Activated CD4-positive, alpha-beta T cell treated with anti-CD3 and anti-CD28 coated beads, Interleukin-2, Interleukin-4, amounts not matched to agents 100 ng/mL and 50 ng/mL, durations not matched to agents 16 hours and 8 hours (primary cell): ENCODE measurements at places on chromosomes 7 and 10.

DNA sequence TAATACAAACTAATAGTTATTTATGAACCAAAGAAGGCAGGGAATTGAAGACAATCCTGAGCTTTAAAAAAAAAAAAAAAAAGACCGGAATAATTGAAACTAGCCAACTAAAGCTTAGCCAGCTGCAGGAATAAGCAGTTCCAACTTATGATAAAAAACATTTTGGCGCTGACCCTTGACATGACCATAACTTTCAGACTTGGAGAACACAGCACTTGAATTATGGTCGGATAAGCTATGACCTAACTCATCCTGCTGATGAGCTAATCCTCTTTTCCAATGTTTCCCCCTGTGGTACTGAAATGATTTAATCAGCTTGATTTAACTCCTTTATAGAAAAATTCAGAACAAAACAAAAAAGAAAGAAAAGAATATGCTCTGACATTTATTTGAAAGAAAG lies 181.8 kb downstream of the DGKB start:
- no peak for DNase-seq

- no peak for DNase-seq
These were observed 27.2 kb upstream of the NUB1 start for GRCh38 chr7:151314401-151314800.

DNA sequence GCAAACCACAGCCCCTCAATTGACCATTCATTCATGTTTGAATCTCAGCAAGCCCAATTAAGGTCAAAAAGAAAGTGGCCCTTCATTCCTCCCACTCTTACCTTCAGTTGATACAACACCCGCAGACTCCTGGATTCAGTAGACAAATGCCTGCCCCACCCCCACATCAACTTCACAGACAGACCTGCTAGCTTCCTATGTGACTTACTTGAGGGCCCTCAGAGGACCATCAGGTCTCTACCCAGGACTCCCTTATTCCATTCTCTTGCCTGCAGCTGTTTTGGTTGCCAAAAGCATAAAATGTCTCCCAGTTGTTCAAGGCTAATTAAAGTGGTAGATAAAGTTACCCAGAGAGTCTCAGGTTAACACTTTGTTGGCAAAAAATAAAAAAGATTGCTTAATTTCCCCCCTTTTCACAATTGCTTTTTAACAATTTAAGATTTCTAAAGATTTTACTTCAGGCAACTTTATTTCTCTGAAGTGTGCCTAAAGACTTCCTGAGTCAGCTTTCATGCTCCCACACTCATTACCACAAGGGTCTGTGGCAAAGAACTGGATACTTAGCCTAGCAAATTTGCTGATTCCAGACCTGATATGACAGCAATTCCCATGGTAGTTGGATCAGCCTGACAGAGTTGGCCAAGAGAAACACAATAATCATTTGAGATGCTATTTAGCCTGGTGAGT lies 3.3 kb upstream of the MTERF1 start:
- DNase-seq: no peak

GRCh38 chr10:129790715-129791446 lies 173.2 kb downstream of the EBF3 start:
- DNase-seq: no peak

- no peak for DNase-seq
These were observed 89.8 kb upstream of the PRPS1L1 start for GRCh38 chr7:18117482-18117881.

GRCh38 chr7:150337179-150337578 lies 4.2 kb downstream of the RARRES2 start:
- DNase-seq: no peak

GRCh38 chr7:18515067-18515466 lies 19.5 kb downstream of the HDAC9 start:
- DNase-seq: no peak

GRCh38 chr7:74455291-74455804 lies 1.6 kb downstream of the GTF2IRD1 start:
- no peak for DNase-seq

DNA sequence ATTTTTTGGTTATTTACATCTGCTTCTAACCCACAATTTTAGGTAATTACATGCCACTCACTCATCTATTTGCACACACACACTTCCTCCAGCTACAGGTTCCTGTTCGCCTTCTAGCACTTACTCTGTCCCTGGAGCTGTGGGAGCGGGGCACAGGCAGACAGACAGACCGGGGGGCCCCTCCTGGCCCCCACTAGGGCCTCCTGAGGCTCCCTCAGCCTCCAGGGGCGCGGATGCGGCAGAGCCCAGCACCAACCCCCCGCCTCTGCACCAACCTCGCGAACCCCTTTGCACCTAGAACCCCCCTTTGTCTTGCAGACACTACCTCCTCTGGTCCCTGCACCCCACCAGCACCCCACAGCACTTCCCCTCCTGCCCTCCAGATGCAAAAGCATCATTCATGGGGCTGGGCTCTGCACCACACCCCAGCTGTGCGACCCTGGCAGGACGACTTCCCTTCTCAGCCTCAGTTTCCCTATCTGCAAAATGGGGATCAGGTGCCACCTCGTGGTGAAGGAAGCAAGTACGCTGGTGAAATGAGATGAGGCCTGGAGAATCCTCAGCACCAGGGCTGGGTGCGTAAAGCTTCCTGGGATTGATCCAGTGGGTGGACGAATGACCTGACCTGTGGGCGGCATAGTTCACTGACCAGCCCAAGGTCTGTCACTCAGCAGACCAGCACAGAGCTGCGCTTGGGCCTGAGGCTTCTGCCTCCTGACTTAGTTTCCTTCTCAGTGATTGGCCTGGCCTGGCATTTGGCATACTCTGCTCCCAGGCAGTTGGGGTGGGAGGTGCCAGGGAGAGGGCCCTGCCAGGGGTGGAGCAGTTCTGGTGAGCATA lies 37.9 kb downstream of the ELFN1 start:
- no peak for DNase-seq

DNA sequence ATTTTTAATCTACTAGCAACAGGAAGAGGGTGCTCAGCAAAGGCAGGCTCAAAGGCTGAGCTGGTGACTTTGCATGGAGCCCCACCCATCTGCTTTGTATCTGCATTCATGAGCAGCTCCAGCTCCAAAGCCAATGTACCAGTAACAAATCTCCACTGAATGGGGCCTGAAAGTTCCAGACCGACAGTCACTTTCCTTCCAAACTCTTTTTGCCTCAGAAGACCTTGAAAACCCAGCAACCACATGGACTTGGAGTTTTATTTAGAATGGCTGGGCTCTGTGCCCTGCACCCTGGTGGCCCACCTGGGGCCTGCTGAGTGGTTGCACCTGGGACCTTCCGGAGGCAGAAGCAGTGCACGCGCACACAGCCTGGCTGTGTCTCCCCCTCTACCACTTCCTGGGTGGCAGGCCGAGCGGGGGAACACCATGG lies 195.0 kb upstream of the PLXNA4 start:
- DNase-seq: no peak

DNA sequence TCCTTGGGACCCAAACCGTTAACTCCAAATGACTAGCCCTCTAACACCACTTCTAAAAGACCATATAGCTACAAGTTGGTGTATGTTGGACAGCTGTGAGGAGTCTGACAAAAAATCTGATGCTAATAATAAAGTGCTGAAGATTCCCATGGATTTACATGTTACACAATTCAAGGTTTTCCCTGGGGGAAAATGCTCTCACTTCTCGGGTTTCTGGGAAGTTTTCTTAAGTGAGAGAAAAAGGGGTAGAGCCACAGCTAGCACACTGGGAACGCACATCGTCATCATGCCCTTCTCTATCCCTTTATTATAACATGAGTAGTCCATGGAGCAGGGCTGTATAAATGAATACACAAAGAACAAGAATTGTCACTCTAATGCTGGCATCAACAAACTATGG lies 162.1 kb downstream of the CHCHD3 start:
- no peak for DNase-seq

DNA sequence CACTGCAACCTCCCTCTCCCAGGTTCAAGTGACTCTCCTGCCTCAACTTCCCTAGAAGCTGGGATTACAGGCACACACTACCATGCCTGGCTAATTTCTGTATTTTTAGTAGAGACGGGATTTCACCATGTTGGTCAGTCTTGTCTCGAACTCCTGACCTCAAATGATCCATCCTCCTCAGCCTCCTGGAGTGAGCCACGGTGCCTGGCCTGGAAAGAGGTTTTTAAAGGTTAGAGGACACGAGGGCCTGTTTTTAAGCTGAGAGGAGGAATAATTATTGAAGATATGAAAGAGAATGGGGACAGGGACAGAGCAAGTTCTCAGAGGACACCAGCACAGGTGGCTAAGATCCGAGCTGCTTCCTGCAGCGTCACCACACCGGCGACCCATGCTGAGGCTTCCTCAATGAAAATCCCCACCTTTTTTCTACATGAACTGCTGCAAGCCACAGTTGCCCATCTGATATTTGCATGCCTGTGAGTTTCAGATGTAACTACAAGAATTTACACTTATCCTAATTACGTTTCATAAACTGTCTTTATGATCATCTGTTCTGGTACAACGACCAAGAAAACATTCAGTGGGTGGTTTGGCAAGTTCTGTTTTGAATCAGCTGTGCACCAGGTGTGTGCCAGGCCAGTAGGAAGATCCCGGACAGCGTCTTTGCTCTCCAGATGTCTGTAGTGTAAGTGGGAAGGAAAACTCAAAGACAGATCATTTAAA lies 76.0 kb downstream of the HIP1 start:
- no peak for DNase-seq

DNA sequence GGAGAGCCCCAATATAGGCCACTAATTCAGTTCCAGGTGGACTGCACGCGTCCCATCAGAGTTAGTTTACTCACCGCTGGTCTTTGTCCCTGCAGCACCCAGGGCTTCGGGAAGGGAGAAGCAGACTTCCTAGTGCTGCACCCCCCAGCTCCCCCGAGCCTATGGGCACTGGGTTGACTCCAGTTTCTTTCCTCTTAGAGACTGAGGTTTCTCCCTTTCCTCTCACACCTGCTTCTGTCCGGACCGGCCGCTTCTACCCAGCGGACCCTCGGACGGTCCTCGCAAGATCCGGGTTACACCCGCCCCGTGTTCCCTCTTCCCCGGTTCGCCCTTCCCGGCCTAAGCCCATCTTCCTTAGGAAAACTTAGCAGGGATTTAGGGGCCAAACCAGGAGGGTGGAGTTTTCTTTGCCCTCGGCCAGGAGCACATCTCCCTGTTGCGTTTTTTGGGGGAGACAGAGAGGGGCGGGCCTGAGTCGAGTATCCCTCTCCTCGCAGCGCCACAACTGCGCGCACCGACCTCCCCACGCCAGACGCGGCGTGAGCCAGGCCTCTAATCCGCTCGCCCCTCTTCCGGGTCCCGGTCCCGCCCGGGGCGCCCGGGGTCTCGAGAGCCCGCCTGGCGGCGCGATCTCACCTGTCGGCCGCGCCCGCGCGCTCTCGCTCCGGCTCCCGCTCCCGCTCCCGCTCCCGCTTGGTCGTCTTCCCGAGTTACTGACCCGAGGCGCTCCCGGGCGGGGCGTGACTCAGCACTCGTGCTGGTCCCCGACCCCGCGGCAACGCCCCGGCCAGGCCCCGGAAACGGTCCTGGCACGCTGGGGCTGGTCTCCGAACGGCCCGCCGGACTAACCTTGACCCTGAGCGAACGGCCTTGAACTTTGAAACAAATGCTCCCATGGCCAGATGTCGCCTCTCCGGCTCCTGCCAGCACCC lies at the start of gene AIFM2:
AIFM2 (minus strand) TSS at position 728 of the 932 bp plus-strand sequence. CDS start 8,741 bp downstream, outside the sequence.
- DNase-seq: peak; percentile 40

DNA sequence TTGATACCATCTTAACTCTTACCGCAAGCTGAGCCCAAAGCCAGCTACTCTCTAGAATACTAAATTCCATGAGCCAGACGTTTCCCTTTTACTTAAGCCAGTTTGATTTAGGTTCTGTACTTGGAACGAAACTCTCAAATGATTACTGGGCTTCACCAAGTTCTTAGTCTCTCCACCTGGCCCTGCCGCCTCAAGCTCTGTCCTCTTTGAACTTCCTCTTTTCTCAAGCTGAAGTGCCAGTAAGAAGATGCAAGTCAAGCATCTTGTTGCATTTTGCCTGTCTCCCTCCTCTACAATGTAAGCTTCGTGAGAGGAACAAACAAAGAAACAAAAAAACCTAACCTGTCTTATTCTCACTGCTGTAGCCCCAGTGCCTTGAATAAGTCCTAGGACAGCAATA lies 358.2 kb upstream of the NPVF start:
- DNase-seq: no peak

DNA sequence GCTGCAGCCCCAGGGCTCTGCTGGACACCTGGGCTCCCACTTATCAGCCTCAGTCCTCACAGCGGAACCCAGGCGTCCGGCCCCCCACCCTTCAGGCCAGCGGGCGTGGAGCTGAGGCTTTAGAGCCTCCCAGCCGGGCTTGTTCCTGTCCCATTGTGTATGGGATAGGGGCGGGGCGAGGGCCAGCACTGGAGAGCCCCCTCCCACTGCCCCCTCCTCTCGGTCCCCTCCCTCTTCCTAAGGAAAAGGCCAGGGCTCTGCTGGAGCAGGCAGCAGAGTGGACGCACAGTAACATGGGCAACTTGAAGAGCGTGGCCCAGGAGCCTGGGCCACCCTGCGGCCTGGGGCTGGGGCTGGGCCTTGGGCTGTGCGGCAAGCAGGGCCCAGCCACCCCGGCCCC lies 2.7 kb downstream of the NOS3 start:
- DNase-seq: no peak

GRCh38 chr7:156230576-156230975 lies 410.0 kb upstream of the RNF32 start:
- no peak for DNase-seq

- DNase-seq: no peak
These were observed 64.4 kb downstream of the NPTX2 start for GRCh38 chr7:98681511-98681910.

DNA sequence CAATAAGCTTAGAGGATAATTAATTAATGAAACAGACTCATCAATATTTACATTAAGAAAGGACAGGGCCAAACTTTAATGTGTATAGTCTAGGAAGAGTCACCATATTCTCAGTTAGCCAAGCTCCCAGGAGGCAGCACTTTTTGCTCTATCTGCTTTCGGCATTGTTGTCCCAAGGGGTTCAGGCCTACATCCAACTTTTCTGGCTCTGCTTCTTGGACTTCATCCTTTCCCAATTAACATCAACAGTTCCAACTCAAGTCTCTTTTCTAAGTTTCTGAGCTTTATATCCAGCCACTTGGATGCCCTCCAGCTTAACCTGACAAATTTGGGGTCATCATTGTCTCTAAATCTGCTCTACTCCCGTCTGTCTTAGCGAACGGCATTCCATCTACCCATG lies 42.8 kb downstream of the GLI3 start:
- no peak for DNase-seq

- DNase-seq: no peak
These were observed 7.6 kb downstream of the LRIT2 start for GRCh38 chr10:84217746-84218145.

- DNase-seq: no peak
These were observed 7.1 kb upstream of the MUC3A start for GRCh38 chr7:100942045-100942774.

DNA sequence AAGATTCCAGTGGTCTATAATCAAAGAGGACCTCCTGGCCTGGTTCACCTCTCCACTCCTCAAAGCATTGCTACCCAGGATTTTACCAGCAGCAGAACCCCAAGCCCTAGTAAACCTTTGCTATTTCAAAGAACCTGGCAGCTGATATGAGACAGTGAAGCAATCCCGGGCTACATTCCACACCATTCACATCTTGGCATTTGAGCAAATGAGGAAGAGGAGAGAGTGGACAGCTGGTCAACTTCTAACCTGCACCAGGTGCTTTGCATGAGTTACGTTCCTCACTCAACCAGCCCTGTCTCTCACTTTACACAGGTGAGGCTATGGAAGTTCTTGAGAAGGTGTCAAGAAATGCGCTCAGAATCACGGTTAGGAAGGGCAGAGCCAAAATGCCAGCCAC lies 1.1 kb downstream of the CCDC3 start:
- no peak for DNase-seq
